ENCODE measurements at places on chromosomes 16 and 17.

DNA sequence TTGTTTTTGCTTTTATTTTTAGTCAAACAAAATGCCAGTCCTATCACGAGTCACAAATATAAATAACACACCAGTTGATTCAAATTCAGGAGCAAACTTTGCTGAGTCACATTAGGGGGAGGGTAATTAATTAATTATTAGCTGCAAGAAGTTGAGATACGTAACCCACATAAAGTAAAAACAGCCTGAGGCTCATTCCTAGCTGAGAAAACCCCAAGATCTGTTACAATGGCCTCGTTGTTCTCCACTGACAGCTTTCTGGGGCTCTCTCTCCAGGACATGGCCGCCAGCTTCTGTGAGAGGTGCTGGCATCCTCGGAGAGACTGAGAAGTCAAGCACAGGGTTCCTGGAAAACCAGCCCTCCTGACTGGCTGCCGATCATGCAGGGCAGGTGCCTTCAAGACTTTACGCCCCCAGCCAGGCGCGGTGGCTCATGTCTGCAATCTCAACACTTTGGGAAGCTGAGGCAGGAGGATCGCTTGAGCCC lies 11.1 kb downstream of the RAB40B start:
- no peak for DNase-seq

- DNase-seq: no peak
Measured at GRCh38 chr17:65799454-65799853, 238.0 kb upstream of the AXIN2 start.

- no peak for DNase-seq
Measured at GRCh38 chr17:47844227-47844626, 3.2 kb upstream of the SCRN2 start.

- DNase-seq: no peak
Measured at GRCh38 chr17:68289936-68290267, 1.0 kb downstream of the SLC16A6 start.

DNA sequence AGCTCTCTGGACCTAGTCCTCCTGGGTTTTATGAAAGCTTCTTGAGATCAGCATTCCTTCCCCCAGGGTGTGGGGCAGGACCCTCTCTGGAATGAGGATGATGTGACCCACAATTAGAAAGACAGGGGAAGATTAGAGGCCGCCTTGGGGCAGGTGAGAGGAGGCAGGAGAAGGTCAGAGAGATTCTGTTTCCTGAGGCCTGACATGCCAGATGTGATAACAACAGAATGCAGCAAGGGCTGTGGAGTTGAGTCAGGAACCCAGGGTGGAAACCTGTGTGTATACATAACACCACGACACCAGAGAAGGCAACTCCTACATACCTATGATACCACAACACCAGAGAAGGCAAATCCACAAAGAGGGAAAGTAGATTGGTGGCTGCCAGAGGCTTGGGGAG lies 5.4 kb upstream of the SLC5A10 start:
- no peak for DNase-seq

GRCh38 chr17:46147296-46147695 lies 45.9 kb downstream of the KANSL1 start:
- no peak for DNase-seq

GRCh38 chr17:77735566-77736198 lies 222.8 kb upstream of the TNRC6C start:
- DNase-seq: no peak

GRCh38 chr17:39729280-39729851 lies 966 bp downstream of the MIEN1 start:
- no peak for DNase-seq

- no peak for DNase-seq
Measured at GRCh38 chr16:2711370-2712062, 8.5 kb downstream of the PRSS27 start.

- no peak for DNase-seq
Measured at GRCh38 chr17:35889241-35889640, 9.1 kb upstream of the CCL5 start.

GRCh38 chr17:77315551-77316190 lies 174.9 kb downstream of the SEC14L1 start:
- no peak for DNase-seq

- no peak for DNase-seq
Measured at GRCh38 chr16:70704586-70704985, 18.7 kb upstream of the MTSS2 start.

DNA sequence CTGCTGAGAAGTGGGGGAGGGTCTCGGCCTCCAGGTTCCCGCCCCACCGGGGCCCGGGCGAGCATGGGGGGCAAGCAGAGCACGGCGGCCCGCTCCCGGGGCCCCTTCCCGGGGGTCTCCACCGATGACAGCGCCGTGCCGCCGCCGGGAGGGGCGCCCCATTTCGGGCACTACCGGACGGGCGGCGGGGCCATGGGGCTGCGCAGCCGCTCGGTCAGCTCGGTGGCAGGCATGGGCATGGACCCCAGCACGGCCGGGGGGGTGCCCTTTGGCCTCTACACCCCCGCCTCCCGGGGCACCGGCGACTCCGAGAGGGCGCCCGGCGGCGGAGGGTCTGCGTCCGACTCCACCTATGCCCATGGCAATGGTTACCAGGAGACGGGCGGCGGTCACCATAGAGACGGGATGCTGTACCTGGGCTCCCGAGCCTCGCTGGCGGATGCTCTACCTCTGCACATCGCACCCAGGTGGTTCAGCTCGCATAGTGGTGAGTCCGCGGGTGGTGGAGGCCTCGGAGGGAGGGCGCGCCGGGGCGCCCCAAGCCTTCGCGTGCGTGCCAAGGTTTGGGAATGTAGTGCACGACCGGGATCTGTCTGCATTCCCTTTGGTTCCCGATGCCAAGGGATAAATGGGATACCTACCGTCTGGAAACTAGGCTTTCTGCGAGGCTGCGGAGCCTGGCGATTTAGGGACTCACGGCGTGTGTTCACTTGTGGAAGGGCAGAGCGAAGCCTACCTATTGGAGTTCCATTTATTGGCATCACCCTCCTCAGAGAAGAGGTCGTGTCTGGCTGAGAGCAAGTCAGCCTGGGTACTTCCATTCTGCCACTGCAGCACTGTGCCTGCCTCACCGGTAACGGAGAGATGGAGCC lies 1.0 kb downstream of the ZNRF1 start:
- DNase-seq: no peak

- DNase-seq: no peak
Measured at GRCh38 chr17:75899767-75900468, 3.2 kb upstream of the TRIM65 start.

DNA sequence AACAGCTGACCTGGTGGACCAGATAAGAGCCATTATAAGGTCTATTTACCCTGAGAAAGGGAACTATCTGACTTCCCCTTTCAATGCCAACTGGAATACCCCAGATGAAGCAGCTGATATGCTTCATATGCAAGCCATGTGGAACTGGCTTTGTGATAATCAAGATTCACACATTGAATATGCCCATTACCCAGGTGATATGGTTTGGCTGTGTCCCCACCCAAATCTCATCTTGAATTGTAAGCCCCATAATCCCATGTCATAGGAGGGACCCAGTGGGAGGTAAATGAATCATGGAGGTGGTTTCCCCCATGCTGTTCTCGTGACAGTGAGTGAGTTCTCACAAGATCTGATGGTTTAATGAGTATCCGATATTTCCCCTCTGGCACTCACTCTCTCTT lies 42.1 kb downstream of the IKZF3 start:
- no peak for DNase-seq

DNA sequence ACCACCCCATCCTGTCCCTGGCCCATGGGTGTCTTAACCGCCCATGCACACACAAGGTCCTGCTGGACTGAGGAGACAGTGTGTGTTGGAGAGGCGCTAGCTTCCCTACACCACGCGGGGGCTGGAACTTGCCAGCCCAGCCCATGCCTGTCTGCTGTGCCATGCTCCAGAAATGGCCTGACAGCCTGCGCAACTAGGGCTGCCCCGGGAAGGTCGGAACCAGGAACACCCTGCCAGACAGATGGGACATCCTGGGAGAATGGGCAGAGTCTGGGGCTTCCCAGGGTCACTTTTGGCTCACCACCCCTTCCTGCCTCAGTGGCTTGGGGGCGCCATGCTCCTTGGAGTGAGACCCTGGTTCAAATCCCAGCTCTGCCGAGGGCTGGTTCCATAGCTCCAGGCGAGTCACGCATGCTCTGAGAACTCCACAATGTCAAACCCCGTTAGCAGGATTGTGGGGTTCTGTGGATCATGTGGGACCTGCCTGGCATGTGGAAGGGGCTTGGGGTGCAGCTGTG lies 36.2 kb downstream of the SREBF1 start:
- DNase-seq: no peak

- no peak for DNase-seq
Measured at GRCh38 chr17:81486199-81486810, 26.3 kb downstream of the ACTG1 start.

DNA sequence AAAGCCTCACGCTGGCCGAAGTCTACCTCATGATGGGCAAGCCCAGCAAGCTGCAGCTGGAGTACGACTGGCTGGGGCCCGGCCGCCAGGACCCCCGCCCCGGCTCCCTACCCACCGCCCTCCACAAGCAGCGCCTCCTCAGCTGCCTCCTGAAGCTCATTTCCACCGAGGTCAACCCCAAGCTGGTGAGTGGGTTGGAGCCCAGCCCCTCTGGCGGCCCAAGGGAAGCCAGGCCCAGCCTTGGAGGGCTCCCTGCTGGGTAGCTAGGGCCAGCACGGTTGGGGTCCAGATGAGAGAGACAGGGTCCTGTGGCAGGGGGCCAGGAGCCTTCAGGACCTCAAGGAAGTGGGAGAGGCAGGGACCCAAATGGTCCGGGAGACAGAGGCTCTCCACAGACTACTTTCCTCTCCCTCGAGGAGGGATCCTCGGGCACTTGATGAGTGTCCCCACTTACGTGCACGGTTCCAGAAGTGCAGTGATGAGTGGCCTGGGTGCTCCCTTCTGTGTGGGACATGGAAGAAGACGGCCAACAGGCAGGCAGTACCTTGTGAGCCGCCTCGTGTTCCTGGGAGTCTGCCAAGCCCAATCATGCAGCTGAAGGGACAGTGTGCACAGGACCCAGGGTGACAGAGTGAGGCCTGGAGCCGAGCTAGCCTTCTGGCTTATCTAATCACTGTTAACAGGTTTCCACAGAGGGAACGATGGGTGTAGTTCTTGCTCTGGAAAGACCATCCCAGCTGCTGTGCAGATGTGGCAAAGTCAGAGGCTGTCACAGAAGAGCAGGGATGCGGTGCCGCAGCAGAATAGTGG lies 21.1 kb upstream of the JPT2 start:
- DNase-seq: no peak

DNA sequence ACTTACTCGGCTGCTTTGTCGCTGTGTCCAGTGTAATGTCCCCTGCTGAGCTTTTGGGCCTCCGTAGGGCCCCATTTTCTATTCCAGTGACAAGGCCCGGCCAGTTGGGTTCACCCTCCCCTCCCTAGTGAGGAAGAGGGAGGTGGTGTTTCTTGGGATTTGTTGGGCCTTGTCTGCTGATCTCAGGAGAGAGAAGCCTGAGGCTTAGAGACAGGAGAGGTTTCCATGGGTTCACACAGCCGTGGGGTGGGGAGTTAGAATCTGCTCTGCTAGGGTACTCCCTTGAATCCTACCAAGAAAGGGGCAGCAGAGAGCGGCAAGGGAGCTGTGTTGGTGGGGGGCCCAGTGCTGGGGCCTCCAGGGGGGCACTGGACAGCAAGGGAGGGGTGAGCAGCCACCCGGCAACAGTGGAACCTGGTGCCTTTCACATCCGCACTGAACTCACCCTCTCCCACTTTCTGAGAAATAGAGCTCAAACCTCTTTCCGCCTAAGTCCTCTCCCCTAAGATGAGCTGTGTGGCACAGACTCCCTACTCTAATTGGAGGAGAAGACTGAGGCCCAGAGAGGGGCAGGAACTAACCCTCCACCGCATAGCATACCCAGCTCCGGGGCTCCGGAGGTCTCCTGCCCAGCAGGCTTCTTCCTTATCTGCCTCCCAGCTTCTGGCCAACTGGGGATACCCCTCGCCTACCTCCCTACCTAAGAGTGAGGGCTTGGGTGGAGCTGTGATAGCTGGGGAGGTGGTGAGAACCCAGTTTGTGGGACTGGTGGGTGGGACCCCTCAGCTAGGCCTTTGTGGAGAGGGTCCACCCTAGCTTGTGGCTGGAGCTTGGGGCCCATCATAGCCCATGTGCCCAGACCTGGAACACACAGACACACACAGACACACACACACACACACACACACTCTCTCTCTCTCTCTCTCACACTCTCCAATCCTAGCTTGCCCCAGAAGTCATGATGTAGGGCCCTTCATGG lies 6.8 kb downstream of the TBKBP1 start:
- DNase-seq: no peak

- DNase-seq: no peak
Measured at GRCh38 chr16:84548971-84549844, 44.7 kb upstream of the MEAK7 start.

- no peak for DNase-seq
Measured at GRCh38 chr17:56987283-56987834, 9.4 kb downstream of the SCPEP1 start.

DNA sequence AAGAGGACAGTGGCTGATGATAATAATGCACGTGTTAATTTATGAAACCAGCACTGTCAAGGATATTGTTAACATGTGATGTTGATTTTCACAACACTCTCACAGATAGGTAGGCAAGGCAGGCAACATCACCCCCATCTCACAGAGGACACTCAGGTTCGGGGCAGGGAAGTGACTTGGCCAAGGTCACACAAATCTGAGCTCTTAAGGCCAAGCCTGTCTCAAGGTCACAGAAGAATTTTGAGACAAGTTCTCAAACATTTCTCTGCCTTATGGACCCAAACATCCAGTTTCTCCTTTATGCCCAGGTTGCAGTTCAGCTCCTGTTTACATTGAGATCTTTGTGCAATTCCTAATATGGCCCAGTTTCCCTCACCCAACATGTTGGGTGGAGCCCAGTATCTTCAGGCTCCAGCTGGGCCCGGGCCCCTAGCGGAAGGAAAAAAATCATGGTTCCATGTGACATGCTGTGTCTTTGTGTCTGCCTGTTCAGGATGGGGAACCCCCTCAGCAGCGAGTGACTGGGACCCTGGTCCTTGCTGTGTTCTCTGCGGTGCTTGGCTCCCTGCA lies 1.3 kb downstream of the SLC2A4 start:
- DNase-seq: no peak

GRCh38 chr16:30651124-30652004 lies 604 bp downstream of the PRR14 start:
- DNase-seq: no peak

DNA sequence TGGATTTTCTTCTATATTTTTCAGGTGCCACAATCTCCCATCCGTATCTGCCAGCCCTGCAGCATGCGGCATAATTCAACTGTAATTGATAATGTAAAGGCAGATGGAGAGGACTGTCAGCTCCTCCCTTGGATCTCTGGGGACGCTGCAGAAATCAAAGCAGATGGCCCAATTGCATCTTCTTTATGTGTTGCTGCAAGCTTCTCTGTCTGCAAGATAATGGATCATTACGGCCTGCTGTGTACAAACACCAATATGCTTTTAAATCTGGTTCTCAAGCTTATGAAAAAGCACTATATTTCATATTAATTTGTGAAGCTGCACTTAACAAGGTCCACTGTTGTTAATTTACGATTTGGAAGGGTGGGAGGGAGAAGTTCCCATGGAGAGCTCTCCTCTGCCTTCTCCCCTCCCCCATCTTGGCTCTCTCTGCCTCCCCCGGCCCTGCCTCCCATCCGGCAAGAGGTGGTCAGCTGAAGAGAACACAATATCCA lies 607.5 kb downstream of the TOX3 start:
- DNase-seq: no peak

- DNase-seq: no peak
Measured at GRCh38 chr17:63189082-63189481, 223.0 kb downstream of the TANC2 start.
